ENCODE measurements at places on chromosomes 5 and 9.

GRCh38 chr9:128026773-128027541 lies 40.2 kb downstream of the NAIF1 start:
- DNase-seq, result no peak

DNA sequence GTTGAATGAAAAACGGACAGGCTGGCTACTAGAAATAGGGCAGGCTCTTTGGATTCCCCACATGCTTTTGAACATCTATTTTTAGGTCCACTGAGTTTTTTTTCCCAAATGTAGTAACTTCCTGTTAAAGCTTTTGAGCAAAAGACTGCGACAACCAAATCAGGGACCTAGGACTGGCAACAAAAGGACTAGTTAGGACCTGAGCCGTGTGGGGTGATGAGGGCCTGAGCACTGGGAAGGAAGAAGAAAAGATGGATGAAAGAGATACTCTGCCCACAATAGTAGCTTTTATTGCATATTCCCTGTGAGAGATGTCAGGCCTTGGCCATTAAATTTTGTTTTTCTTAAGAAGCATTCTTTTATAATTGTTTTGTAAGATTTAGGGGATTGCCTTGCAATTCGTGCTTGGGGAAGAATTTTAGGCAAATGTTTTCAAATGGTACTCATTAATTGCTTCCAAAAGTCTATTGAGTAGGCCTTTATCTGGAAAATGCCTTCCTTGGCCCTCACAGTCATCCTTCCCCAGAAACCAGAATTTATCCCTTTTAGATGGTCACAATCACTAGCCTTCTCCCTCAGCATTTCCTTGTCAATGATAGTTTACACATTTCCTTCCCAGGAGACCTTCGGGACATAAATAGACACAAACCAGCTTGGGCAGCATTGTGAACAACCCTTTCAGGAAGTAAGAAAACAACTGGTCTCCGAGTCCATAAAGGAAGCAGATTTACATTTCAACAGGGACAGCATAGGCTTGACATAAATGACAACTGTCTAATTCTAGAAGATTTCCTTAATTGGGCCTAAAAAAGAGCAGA lies 166.5 kb downstream of the RMI1 start:
- no peak for DNase-seq

- DNase-seq, result no peak
These were observed 2.8 kb upstream of the PFN3 start for GRCh38 chr5:177403102-177403791.

DNA sequence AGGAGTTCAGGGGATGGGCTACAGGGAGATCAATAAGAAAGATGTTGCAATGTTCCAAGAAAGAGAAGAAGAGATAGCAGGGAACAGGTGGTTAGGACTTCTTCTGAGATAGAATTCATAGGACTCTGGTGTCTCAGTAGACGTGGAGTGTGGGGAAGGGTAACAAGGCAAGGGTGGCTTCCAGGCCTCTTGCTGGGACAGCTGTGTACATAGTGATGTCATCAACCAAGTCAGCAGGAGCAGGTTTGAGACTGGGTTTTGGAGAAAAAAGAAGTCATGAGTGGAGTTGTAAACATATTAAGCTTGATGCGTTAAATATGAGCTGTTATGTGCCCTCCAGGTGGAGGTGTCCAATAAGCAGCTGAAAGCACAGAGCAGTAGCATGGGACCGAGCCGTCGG lies 211.8 kb upstream of the RASEF start:
- no peak for DNase-seq

- DNase-seq, result no peak
These were observed 140.5 kb downstream of the SCAMP1 start for GRCh38 chr5:78500871-78501270.

- no peak for DNase-seq
These were observed 304.8 kb upstream of the EFNA5 start for GRCh38 chr5:107975568-107975967.

DNA sequence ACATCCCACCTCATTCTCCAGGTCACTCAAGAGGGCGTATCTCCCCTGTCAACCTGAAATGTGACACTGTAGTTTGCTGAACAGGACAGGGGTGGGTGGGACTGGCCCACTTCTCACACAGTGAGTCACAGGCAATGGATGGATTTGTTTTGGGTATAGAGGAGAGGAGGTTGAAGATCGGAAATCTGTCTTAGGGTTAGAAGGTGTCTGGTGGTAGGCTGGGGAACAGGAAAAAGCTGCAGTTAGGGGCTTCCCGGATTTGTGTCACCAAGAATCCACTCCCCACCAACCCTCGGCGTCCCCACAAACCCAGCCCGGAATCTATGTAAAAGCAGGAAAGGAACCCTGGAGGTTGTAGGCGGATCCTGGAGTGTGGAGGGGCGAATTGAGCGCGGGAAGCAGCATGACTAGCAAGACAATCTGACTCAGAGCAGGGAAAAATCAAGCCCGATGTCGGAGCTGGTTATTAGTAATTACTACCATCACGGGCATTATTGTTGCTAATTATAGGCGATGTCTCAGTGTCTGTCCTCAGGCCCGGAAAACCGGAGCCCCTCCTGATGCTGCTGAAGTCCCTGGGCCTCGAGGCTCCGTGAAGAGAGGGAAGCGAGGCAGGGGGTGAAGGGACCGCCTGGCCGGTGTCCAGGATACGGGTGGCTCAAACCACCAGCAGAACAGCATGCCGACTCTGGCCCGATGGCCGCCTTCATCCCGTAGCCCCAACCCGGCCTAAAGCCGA lies 1.7 kb upstream of the IRX1 start:
- no peak for DNase-seq

GRCh38 chr5:1385395-1386273 lies 40.7 kb upstream of the CLPTM1L start:
- peak; percentile 67 for DNase-seq

DNA sequence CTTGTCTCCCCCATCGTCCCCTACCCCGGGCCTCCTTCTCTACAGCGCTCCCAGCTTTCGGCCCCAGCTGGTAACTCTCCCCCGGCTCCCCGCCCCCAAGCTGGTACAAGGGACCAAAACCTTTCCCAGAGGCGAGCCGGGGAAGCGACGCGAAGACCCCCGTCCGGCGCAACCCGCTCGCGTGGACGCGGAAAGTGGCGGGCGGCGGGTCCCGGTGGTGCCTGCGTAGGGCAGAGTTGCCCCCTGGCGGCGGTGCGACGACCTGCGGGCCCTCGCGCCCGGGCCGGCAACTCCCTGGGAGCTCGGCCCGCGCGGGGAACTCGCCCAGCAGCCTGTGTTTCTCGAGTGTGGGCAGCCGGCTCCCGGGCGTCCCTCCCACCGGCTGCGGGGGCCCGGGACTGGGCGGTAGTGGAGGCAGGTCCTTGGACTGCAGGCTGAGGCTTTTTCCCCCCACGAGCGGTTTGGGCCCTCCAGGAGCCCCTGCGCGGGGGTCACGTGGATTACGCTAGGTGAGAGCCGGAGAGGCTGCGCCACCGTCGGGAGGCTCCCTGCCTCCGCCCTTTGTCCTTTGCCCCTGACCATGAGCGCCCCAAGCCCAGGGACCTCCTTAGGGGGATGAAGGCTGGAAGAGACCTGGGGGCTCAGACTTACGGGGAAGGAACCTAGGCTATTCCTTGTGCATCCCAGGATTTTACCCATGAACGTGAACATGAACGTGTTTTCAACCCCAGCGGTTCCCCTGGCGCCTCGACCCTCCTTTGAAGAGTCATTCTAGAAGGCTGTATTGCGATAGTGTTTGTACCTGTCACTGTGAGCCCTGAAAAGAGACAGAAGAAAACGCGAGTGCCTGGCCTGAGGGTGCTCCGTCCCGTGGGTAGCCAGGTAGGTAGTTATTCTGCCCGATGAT lies 2.9 kb upstream of the FOXD1 start:
- DNase-seq, result peak; percentile 54

DNA sequence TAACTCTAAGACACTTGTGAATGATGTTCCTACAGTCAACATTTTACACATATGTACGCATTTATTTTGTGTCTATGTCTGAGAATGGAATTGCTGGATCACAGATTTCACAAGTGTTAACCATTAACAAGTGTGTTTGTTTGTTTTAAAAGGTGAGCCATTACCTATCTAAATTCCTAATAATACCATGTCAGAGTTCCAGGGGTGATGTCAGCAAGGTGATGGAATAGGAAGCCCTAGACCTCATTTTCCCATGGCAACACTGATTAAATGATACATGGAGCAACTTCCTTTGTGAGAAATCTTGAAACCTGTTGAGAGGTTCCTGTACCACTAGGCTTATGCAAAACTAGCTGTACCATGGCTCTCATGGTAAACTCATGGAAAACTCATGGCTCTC lies 309.7 kb downstream of the CYLC2 start:
- no peak for DNase-seq

GRCh38 chr9:112051812-112052211 lies 123.3 kb downstream of the SUSD1 start:
- DNase-seq, result no peak

- no peak for DNase-seq
These were observed 139.7 kb downstream of the GABBR2 start for GRCh38 chr9:98568909-98569469.

GRCh38 chr9:90942555-90942954 lies 140.9 kb downstream of the SYK start:
- no peak for DNase-seq

DNA sequence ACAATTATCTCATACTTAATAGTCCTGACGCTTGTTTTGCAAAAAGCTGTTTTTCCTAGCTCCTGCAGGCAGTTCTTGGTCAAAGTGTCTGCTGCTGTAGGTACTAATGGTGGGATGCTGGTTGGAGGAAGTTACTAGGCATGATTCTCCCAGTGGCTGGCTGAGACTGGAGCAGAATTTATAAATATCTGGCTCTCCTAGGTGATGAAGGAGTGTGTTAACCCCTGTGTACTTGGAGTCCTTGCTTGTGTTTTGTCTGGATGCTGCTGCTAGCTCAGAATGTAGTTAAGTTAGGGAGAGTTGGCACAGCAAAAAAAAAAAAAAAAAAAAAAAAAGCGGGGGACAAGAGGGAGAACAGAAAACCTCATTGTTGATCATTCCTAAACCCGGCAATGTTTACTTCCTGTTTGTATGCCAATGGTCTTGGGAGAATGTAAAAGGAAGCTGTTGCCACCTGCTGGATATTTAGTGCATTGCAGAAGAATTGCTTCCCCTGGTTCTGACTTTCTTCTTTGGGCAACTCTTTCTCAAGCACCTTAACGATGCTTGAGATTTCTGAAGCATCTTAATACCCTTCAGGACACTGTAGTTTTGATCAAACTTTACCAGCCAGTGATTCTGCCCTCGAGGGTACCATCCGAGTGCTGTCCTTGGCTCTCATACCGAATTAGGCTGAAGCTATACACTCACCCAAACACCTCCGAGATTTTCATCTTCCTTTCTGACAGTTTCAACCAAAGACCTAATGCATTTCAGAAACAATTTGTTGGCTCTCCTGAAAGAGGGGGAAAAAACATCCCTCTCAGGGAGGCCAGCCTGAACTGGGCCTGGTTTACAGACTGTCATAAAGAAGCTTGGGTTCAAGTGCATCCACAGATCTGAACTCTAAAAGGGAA lies 71.7 kb upstream of the WWC1 start:
- DNase-seq, result no peak

GRCh38 chr9:89843591-89843990 lies 238.8 kb downstream of the GADD45G start:
- no peak for DNase-seq

GRCh38 chr9:124869986-124870560 lies 8.1 kb downstream of the ARPC5L start:
- peak; percentile 88 for DNase-seq

DNA sequence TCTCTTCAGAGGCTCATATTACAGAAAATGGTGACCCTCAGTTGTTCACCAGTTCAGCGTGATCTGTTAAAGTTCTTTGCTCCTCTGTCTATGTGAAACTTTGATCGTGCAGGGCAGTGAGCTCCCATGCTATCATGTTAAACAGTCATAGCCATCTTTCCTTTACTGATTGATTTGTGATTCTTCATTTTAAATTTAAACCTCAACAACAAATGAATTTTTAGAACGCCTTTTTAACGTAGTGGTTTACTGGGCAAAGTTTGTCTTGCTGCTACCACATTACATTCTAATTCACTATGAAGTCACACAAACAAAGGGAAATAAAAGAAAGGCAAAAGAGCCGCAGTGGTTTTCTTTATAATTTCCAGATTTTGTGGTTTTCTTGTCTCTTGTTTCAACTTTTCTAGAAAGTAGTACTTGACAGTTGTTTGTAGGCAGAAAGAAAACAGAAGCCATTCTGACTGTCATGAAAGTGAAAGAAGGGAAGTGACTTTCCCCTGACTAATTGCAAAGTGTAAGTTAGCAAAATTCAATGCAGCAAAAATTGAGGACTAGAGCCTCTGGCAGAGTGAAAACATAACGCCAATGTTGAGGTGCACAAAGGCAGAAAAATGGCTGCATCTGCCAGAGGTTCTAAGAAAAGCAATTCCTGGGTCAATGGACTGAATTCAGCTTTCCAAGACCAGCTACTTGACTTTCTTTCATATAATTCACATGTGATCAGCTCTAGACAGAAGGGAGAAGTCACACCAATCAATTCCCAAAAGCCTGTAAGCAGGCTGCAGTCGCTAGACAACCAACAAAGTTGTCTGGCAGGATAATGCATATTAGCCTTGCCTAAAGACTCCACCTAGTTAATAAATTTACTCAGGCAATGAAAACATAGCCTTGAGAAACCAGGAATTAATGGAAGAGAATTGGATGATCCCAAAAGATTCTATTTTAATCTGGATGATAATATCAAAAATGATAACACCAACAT lies 7.1 kb upstream of the IFNA6 start:
- no peak for DNase-seq

DNA sequence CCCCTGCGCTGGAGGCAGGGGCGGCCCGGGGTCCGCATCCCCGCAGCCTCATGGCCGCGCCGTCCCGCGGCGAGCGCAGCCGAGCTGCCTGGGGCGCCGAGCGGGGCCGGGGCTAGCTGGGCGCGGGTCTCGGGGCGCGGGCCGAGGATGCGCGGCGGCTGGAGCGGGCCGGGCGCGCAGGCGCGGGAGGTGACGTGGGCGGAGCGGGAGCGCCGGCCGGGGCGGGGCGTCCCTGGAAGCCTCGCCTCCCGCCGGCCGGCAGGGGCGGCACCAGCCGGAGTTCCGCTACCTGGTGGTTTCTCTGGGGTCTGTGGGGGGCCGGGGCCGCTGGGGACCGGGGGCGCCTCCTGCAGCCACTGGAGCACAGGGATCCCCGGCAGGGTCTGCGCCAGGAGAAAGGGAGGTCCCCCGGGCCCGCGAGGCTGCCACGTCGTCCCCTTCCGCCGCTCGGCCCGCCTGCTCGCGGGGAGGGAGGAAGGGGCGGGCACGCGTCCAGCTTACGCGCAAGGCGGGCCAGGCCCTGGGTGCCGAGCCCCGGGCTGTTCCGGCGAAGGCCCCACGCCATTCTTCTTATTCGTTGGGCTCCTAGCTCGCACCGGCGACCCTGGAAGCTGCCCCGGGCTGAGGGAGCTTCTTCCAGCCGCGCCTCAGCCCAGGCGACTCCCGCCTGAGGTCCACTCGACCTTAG lies at the start of gene LPCAT1:
TSS of gene LPCAT1 (minus strand) at position 168 of the 688 bp plus-strand sequence. CDS start at position 52, 116 bp downstream.
- DNase-seq, result peak; percentile 78

DNA sequence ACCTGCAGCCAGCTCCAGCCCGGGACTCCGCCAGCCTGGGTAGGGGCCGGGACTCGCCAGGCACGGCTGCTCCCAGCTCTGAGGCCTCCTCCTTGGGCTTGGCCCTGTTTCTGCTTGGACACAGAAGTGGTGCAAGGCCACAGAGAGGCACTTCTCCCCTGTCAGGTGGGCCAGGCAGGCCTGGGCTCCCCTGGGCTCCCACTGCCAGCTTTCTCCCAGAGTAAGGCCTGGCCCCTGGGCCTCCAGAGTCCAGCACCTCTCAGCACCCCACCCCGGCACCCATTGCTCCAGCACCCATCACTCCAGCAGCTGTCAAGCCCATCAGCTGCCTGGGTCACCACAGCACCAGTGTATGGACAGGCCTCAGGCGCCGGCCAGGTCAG lies 71.1 kb upstream of the LRRTM2 start:
- DNase-seq, result no peak

GRCh38 chr9:99356512-99356971 lies 134.5 kb downstream of the SEC61B start:
- no peak for DNase-seq
